Endodermal cell (in vitro differentiated cells): ENCODE measurements at places on chromosomes 1 and 21.

GRCh38 chr1:240931031-240931430, 319.1 kb upstream of the GREM2 start:
- H3K36me3 ChIP-seq, result no peaks in the 10 kb centered on the region
- H3K27ac ChIP-seq, result no peak overlapping the region
- H3K4me3 ChIP-seq, result no peak overlapping the region
- H3K27me3 ChIP-seq, result no peaks in the 10 kb centered on the region
- no peaks in the 10 kb centered on the region for H3K4me1 ChIP-seq

- no peak for DNase-seq
- no peaks in the 10 kb centered on the region for H3K36me3 ChIP-seq
- H3K4me3 ChIP-seq, result no peak overlapping the region
- no peak overlapping the region for H3K27ac ChIP-seq
- H3K27me3 ChIP-seq, result no peaks in the 10 kb centered on the region
Measured at GRCh38 chr1:119783354-119784185, 14.9 kb upstream of the HMGCS2 start.

DNA sequence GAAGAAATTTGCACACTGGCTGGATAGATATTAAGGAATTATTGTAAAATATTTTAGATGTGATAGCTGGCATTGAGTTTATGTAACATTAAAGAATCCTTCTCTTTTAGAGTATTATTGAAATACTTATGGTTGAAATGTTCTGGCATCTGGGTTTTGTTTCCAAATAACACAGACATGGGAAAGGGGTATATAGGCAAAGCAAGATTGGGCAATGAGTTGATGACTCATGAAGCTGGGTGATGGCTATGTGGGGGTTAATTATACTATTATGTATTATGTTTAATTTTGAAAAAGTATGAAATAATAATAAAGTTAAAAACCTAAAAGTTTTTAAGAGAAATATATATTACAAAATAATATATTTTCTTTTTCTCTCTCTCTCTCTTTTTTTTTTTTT, 12.5 kb upstream of the PTPN14 start:
- DNase-seq, result no peak
- peaks cover 41% of the 10 kb centered on the region for H3K27me3 ChIP-seq
- H3K27ac ChIP-seq, result no peak overlapping the region
- H3K36me3 ChIP-seq, result no peaks in the 10 kb centered on the region
- H3K4me1 ChIP-seq, result no peaks in the 10 kb centered on the region
- no peak overlapping the region for H3K4me3 ChIP-seq

GRCh38 chr1:11938722-11939526, 4.4 kb downstream of the PLOD1 start:
- no peak overlapping the region for H3K4me3 ChIP-seq
- peaks cover 11% of the 10 kb centered on the region for H3K36me3 ChIP-seq
- H3K27me3 ChIP-seq, result no peaks in the 10 kb centered on the region

GRCh38 chr1:83839566-83840173, 159.3 kb downstream of the TTLL7 start:
- H3K4me1 ChIP-seq, result peaks cover 8% of the 10 kb centered on the region
- peaks cover 62% of the 10 kb centered on the region for H3K27me3 ChIP-seq
- H3K36me3 ChIP-seq, result no peaks in the 10 kb centered on the region
- H3K4me3 ChIP-seq, result no peak overlapping the region

GRCh38 chr1:204323887-204324286, 35.8 kb downstream of the PLEKHA6 start:
- no peaks in the 10 kb centered on the region for H3K36me3 ChIP-seq
- no peak for DNase-seq
- peaks cover 36% of the 10 kb centered on the region for H3K4me1 ChIP-seq
- no peak overlapping the region for H3K4me3 ChIP-seq
- no peak overlapping the region for H3K27ac ChIP-seq
- no peaks in the 10 kb centered on the region for H3K27me3 ChIP-seq

- peaks cover 19% of the 10 kb centered on the region for H3K36me3 ChIP-seq
- H3K27me3 ChIP-seq, result no peaks in the 10 kb centered on the region
- H3K4me3 ChIP-seq, result no peak overlapping the region
- no peak overlapping the region for H3K27ac ChIP-seq
- DNase-seq, result peak; percentile 22
Measured at GRCh38 chr1:47839433-47839760, 157.8 kb downstream of the TRABD2B start.

DNA sequence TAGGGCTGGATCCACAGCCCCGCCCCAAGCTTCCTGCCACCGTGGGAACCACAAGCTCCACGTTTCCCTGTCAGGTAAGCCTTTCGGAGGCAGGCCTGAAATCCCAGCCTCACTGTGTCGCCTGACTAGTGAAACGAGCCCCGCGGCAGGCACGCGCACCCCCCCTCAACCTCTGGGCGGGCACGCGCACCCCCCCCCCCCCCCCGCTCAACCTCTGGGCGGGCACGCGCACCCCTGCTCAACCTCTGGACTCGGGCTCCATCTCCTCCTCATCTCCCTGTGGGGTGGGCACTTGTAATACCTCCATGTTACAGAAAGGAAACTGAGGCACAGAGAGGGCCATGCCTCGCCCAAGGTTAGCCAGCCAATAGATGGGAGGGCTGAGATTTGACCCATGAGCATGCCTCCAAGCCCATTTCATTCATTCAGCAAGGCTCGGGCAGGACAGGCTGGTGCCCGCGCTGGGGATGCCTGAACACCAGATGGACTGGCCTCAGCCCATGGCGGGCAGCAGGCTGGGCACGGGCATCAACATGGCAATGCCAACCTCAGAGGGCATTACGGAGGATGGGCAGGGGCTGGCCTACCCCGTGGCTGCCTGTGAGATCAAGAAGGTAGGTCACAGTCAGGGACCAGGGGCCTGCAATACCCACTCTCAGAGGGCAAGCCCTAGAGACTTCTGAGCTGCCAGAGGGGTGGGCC, 4.7 kb downstream of the CFAP410 start:
- DNase-seq, result no peak
- H3K4me1 ChIP-seq, result no peaks in the 10 kb centered on the region
- peaks cover 10% of the 10 kb centered on the region for H3K36me3 ChIP-seq
- no peaks in the 10 kb centered on the region for H3K27me3 ChIP-seq

DNA sequence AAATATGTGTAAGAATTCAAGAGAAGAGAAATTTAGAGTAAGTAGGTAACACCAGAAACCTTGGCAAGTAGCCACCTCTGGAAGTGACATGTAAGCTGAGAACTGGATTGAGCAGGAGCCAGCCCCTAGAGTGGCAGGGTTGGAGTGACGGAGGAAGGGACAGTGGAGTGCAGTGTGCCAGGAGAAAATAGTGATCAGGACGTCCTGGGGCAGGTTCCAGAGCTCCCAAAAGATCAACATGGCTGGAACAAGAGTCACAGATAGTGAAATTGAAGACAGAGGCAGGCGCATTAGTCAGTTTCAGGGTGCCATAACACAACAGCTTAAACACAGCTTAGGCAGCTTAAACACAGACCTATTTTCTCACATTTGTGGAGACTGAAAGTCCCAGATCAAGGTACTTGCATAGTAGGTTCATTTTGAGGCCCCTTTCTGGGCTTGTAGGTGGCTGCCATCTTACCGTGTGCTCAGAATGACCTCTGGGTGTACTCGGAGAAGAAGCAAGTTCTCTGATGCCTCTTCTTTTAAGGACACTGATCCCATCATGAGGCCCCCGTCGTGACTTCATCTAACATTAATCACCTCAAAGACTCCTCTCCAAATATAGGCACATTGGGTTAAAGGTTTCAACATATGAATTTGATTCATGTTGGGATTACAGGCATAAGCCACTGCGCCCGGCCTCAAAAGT, 37.2 kb downstream of the GNPAT start:
- no peaks in the 10 kb centered on the region for H3K27me3 ChIP-seq
- H3K4me1 ChIP-seq, result no peaks in the 10 kb centered on the region
- no peak overlapping the region for H3K27ac ChIP-seq
- H3K36me3 ChIP-seq, result peaks cover 39% of the 10 kb centered on the region

DNA sequence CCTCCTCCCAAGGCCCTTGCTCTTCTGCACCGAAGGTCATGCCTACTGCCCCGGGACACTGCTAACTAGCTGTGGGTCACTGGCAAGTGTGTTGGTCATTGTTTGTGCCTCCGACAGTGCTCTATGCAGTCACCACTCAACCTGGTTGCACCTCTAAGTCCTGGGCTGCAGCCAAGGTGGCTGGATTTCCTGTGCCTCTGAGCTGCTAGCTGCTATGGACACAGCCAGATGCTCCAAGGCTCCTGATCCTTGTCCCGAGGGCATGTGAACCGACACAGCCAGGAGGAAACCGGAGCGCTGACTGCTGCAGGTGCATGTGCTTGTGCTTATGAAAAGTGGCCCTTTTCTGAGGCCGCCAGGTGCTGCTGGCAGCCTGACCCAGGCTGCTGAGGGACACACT, 14.7 kb upstream of the SPOCD1 start:
- DNase-seq, result peak; percentile 41

DNA sequence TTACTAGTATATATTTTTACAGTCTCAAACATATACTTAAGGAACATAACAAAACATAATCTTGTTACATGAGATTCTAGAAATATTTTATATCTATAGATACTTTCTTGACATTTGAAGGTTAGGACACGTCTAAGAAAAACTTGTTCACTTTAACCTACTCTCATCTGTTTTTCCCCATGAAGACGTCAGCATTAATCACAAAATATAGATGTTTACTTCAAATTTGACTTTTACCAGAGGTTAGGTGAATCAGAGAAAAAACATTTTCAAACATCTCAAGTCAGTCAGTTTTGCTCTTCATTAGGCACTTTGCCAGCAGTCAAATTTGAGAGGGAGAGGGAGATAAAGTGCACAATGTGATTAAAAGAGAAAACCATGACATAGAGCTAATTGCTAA, 47.7 kb downstream of the BRINP3 start:
- H3K4me3 ChIP-seq, result no peak overlapping the region
- no peaks in the 10 kb centered on the region for H3K4me1 ChIP-seq
- H3K27ac ChIP-seq, result no peak overlapping the region
- no peak for DNase-seq

- no peak overlapping the region for H3K27ac ChIP-seq
- H3K4me3 ChIP-seq, result no peak overlapping the region
- no peaks in the 10 kb centered on the region for H3K27me3 ChIP-seq
- H3K36me3 ChIP-seq, result no peaks in the 10 kb centered on the region
Measured at GRCh38 chr1:24275510-24275909, 43.6 kb upstream of the GRHL3 start.

DNA sequence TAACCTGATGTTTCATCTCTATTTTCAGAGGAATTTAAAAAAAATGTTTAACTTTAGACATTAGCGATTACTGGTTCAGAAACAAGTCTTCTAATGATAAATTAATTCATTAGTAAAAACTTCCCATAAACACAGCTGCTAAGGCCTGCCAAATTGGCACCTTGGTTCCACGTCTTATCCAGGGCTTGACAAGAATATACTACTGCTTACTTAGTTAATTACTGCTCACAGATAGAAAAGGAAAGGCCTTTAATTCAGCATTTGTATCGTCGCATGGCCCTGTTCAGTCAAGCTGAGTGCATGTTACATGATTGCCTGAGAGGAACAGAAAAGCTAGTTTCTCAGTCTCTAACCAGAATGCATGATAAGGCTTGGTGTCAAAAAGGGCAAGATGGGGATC, 84.6 kb downstream of the ADGRL2 start:
- no peak for DNase-seq
- no peaks in the 10 kb centered on the region for H3K36me3 ChIP-seq
- H3K4me1 ChIP-seq, result no peaks in the 10 kb centered on the region
- H3K27ac ChIP-seq, result no peak overlapping the region

- no peak overlapping the region for H3K4me3 ChIP-seq
- no peaks in the 10 kb centered on the region for H3K27me3 ChIP-seq
- H3K36me3 ChIP-seq, result no peaks in the 10 kb centered on the region
- H3K4me1 ChIP-seq, result no peaks in the 10 kb centered on the region
- no peak overlapping the region for H3K27ac ChIP-seq
- DNase-seq, result no peak
Measured at GRCh38 chr1:119347858-119348257, 20.7 kb upstream of the HAO2 start.

- no peak for DNase-seq
- no peaks in the 10 kb centered on the region for H3K4me1 ChIP-seq
- H3K36me3 ChIP-seq, result no peaks in the 10 kb centered on the region
- H3K27ac ChIP-seq, result no peak overlapping the region
Measured at GRCh38 chr1:66585002-66585401, 51.0 kb downstream of the SGIP1 start.

DNA sequence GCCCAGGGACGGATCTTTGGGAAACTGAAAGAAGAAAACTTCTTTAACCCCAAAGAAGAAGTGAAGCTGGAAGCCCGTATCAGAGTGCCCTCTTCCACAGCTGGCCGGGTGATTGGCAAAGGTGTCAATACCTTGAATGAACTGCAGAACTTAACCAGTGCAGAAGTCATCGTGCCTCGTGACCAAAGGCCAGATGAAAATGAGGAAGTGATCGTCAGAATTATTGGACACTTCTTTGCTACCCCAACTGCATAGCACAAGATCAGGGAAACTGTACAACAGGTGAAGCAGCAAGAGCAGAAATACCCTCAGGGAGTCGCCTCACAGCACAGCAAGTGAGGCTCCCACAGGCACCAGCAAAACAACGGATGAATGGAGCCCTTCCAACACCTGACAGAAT, 114.0 kb downstream of the NBPF12 start:
- H3K27me3 ChIP-seq, result no peaks in the 10 kb centered on the region
- H3K4me1 ChIP-seq, result no peaks in the 10 kb centered on the region
- no peaks in the 10 kb centered on the region for H3K36me3 ChIP-seq
- H3K27ac ChIP-seq, result no peak overlapping the region
- H3K4me3 ChIP-seq, result no peak overlapping the region

DNA sequence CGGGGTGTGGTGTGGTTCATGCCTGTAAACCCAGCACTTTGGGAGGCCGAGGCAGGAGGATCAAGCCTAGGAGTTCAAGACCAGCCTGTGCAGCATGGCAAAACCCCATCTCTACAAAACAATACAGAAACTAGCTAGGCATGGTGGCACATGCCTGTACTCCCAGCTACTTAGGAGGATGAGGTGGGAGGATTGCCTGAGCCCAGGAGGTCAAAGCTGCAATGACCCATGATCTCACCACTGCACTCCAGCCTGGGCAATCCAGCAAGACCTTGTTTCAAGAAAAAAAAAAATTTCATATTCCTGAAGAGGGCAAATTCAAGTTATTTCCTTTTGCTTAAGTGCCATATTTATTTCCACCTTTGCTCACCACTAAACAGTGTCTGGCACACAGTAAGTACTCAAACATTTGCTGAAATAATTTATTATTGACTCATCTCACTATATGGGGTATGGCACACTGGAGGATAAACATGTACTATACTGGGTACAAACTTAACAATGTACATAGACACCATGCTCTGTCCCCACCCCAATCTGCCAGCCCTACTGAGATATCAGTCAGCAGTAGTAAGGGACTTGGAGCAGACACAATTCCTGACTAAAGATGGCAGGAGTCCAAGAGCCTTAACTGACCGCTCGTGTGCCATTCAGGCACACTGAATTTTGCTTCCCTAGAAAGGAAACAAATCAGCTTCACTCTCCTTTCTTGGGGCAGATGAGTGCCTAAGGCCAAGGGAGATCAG, 15.5 kb downstream of the MEAF6 start:
- DNase-seq, result no peak
- H3K36me3 ChIP-seq, result peaks cover 68% of the 10 kb centered on the region
- H3K4me3 ChIP-seq, result no peak overlapping the region

DNA sequence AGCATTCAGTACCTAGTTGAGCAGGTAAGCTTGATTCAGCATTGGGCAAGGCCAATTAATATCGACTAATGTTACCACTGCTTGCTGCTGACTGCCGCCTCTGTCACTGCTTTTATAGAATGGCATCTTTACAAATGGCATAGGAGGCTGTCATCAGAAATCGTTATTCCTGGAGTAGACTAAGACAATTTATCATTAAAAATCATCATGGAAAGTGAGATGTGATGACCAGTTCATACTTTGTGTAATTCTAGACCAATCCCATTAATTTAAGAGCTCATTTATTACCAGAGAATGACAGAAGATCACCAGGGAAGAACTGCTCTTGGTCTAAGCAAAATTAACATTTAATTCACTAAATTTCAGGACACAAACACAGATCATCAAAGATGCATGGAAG, 254.0 kb downstream of the SPATA17 start:
- no peaks in the 10 kb centered on the region for H3K4me1 ChIP-seq
- H3K4me3 ChIP-seq, result no peak overlapping the region
- no peak for DNase-seq
- H3K27me3 ChIP-seq, result no peaks in the 10 kb centered on the region
- H3K27ac ChIP-seq, result no peak overlapping the region
